Stimulated activated CD8-positive, alpha-beta memory T cell treated with anti-CD3 and anti-CD28 coated beads, Interleukin-12 subunit alpha, Interleukin-12 subunit beta, amount 100 ng/mL, for 1 hour (primary cell): ENCODE measurements at places on chromosomes 5 and 9.

DNA sequence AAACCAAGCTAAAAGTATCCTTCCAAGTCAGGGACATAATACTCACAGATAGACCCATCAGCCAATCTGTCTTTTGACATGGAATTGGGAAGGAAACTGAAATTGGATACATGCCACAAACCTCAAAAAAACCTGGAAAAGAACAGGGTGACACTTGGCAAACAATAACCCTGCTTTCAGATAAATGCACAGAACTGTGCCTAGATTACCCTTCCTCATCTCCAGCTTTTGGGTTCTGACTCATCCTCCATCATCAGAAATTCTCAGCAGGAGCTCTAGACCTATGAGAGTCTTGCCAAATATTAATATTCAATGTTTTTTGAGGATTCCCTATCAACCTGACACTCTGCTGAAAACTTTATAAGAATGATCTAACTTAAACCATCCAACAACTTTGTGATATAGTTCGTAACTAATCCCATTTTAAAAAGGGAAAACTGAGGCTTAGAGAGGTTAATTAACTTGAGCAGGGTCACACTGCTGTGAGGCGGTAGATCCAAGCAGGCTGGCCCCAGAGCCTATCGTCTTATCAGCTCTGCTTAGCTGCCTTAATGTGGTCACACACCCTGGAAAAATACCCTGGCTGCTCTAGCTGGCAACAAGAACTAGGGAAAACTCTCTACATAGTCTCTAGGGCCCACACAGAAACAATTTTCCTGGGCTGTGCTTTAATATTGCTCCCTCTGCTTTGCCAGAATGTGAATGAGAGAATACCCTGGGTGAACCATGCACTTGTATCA, 157.0 kb upstream of the TRPC7 start:
- no peak for DNase-seq

DNA sequence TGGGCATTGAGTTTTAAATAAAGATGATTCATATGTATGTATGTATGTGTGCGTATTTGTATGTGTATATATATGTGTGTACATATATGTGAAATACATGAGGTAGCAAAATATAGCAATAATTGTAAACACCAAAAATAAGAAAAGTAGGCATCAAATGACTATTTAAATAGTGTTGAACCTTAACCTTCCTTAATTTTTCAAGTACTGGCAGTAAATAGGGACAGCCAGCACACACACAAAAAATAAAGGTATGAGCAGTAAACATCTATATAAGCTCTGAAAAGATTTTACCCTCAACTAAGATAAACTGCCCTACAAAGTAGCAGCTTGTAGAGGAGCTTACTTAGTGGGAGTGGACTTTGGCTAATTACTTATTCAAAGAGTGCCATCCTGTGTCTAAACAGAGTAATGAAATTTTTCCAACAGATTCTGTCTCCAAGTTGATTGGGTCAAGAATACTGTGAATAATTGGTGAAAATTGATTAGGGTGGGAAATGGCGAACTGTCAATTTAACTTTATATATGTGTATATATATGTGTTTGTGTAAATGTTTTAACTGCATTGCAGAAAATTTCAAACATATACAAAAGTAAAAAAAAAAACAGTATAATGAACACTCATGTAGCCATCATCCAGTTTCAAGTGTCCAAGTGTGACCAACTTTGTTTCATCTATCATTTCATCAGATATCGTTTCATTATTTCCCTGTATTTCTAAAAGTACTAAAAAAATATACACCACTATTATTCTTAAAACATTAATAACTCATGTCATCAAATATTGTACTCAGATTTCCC, 2.0 kb upstream of the ADAMTS6 start:
- no peak for DNase-seq

- no peak for DNase-seq
Measured at GRCh38 chr5:137092831-137093230, 406.3 kb downstream of the SPOCK1 start.

GRCh38 chr9:14062586-14063221, 251.2 kb downstream of the NFIB start:
- no peak for DNase-seq

- no peak for DNase-seq
Measured at GRCh38 chr5:38009749-38010358, 170.0 kb upstream of the GDNF start.
